Kidney capillary endothelial cell (primary cell): ENCODE measurements at places on chromosomes 5 and 9.

DNA sequence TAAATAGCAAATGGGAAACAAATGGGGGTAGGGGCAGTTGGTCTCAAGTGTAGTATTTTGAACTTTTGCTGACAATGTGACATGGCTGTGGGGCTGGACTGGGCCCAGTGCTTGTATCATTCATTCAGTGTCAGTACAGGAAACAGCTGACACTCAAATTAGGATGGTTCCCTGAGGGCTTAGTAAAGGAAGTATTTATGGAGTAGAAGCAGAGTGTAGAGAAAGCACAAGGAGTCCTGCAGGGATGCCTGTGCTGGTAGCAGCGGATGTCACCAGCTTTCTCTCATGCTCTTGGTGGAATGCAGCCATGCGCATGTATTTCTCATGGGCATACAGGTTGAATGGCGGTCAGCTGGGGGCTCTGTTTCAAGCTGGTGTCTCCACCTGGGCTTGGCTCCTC is 72.9 kb upstream of the SLC44A1 start:
- DNase-seq: no peak

DNA sequence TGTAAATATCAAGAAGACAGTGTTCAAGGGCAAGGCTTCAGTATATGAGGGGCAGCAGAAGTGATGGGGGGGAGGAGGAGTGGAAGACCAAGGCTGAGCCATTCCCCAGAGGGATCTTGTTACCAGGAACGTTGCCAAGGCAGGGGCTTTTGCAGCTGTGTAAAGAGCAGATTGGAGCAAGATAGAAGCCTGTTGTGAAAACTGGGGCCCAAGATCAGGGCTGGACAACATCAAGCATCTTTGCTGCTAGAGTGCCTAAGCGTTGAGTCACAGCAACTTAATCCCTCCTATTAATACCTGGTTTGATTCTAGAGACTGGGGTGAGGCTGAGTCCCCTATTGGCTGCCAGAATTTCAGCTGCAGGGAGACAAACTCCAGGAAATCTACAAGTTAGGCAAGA is 18.4 kb upstream of the ERCC6L2 start:
- DNase-seq: no peak

DNA sequence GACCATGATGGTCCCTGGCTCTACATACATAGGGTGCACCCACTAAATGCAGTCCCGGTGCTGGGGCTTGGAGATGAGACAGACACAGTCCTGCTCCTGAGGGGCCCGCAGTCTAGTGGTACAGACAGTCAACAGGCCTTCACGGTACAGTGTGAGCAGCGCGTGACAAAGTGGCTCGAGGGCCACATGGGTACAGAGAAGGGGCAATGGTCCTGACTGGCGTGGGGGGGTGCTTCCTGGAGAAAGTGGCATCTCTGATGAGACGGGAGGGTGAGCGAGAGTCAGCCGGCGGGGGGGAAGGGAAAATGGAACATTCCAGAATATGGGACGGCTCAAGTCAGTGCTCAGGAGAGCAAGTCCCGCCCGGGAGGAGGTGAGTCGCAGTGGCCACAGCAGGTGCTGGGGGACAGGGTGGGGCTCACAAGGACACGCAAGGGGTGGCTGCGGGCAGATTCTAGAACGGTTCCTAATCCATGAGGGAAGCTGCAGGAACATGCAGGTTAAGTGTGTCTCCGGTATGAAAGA is 38.0 kb downstream of the WHRN start:
- DNase-seq: no peak

GRCh38 chr5:128637031-128637430 is 99.0 kb upstream of the FBN2 start:
- DNase-seq: no peak

GRCh38 chr5:100760688-100761087 is 142.4 kb downstream of the ST8SIA4 start:
- no peak for DNase-seq

DNA sequence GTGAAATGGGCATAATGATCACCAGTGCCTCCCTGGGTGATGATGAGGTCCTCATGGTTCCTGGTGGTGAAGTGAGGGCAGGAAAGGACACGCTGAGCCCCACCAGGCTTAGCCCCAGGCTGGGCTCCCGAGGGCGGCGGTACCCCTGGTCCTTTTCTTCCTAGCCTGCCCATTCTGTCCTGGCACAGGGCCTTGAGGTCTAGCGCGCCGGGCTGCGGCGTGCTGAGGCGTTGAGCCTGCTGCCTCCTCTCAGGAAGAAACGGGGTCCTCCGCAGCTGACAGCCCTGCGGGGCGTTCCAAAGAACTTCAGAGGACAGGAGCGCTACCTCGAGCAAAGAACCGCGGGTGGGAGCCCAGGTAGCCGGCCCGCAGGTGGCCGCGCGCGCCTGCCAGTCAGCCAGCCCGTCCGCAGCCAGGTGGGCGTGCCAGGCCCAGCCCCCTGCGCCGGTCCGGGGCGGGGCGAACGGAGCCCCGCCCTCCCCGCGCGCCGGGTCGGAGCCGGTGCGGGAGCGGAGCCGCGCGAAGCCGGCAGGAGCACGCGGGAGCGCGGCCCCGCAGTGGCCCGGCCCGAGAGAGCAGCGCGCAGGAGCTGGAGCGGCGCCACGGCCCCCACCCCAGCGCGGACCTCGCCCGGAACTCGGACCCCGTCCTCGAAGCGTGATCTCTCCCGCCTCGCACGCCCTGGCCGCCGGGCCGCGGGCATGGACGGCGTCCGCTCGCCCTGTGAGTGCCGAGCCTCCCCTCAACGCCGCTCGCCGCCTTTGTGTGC is at the start of gene WNK2:
Gene WNK2, plus strand, starts transcription at position 477 of the 769 bp plus-strand sequence. CDS start 791 bp downstream, outside the sequence.
- DNase-seq: no peak
